ENCODE measurements at places on chromosomes 7 and 10.

DNA sequence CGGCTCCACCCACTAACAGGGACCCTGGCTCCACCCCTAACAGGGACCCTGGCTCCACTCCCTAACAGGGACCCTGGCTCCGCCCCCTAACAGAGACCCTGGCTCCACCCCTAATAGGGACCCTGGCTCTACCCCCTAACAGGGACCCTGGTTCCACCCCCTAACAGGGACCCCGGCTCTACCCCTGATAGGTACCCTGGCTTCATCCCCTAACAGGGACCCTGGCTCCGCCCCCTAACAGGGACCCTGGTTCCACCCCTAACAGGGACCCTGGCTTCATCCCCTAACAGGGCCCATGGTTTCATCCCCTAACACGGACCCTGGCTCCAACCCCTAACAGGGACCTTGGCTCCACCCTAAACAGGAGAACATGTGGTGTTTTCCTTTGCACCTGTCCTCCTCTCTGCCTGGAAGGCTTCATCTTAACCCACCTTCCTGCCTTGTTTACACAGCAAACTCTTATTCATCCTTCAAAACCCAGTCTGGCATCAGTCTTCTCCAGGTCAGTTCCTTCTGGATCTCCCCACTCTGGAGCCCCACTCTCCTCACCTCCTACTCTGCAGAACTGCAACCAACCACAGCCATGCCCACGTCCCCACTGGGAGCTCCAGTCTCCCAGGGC is 58.0 kb downstream of the CHST15 start:
- DNase-seq, result no peak

GRCh38 chr7:101435461-101436220 is 73.0 kb downstream of the COL26A1 start:
- no peak for DNase-seq

GRCh38 chr10:6406220-6407033 is 173.6 kb downstream of the PRKCQ start:
- DNase-seq, result no peak

- peak; percentile 10 for DNase-seq
These were observed 85.3 kb upstream of the CCDC6 start for GRCh38 chr10:59991661-59992060.

DNA sequence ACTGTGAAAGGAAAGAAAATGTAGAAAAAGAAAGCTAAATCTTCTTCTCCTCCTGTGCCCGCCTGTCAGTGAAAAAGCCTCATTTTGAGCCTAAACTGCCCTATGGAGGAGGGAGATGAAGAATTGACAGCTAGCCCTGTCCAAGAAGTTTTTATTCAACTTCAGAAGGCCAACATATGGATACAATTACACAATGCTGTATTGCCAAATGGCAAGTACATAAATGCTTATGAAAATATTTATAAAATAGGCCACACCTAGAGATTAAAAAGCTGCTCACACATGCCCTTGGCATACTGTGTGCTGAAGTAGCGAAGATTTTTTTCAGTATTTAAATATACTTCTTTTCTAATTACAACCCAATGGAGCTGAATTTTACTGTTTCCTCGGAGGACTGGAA is 65.1 kb upstream of the NEBL start:
- peak; percentile 63 for DNase-seq

DNA sequence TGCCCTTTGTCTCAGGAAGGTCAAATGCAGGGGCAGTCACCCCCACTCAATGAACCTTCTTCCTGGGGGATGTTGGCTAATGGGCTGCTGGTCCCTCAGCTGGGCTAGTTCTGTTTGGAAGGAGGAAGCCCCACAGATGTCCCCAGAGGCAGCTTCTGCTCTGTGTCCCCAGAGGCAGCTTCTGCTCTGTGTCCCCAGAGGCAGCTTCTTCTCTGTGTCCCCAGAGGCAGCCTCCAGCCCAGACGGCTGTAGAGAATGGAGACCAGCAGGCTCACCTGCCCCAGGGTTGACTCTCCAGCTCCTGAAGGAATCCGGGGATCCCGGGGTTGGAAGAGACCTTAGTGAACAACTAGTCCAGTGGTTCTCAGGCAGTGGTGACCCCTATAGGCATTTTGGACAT is 62.5 kb upstream of the LEP start:
- DNase-seq, result no peak

DNA sequence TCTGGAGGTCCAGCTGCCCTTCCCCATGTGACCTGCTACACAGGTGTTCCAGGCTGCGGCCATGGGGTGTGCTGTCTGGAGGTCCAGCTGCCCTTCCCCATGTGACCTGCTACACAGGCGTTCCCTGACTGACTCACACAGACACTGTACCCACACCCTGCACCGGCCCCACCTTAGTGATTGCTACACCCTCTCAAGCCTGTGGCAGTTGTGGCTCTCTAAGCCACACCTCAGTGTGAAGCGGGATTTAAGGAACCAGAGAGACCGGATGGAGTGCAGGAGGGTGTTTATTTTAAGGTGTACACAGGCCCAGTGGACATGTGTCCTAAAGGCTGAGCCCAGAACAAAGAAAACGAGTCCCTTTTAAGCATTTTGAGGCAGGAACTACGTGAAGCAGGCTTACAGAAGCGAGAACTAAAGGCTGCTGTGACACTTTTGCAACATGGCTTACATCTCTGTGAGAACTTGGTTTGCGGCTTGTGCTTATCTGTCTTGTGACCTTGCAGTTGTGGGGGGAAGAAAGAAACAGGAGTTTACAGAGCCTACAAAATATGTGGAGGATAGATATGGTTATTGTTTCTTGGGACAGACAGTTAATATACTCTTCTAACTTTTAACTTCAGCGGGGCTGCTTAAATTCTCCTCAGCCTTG is 326.4 kb downstream of the PAXIP1 start:
- no peak for DNase-seq

- no peak for DNase-seq
These were observed 144.6 kb upstream of the CSTF2T start for GRCh38 chr10:51843966-51844365.

GRCh38 chr10:67076144-67076543 is 150.3 kb downstream of the LRRTM3 start:
- DNase-seq, result no peak

DNA sequence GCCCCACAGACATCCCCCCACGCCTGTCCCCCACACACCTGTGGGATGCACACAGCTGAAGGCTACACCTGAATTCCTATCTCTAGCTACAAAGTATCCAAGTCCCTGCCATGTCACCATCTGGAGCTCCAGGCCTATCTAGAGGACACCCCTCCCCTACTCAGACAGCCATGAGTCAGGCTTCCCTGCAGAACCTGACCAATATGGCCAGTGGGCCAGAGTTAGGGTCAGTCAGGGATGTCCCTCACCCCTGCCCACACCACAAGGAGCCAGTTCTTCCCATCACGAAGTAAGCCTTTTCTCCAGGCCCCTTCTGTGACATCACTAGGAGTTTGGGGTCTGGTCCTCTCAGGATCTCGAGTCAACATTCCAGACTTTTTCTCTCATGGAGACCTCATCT is 10.6 kb upstream of the SLC18A3 start:
- no peak for DNase-seq

DNA sequence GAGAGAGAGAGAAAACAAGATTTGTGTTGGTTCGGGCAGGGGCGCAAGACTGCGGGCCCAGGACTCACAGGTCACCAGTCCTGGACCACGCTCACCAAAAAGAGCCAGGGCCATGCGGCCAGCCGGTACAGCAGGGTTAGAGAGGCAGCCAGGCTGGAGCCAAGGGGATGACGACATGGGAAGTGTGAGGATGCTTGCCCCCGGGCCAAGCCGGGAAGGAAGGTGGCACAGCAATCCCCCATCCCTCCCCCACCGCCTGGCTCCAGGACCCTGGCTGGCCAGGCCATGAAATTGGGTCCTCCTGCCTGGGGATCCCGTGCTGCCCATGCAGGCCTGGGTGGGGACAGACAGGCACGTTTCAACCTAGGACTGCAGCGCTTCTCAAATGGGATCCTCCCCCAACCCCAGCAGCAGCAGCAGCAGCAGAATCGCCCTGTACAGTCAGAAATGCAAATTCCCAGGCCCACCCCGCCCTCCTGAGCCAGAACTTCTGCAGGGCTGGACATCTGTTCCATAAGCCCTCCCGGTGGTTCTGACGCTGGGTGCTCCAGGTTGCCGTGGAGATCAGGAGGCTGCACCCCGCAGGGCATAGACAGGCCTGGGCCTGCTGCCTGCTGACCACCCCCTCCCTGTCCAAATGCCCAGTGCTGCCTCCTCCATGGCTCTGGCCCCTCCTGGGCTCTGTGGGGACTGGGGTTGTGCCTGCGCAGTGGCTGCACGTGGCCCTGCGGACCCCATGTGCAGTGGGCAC is 35.0 kb downstream of the YKT6 start:
- no peak for DNase-seq

DNA sequence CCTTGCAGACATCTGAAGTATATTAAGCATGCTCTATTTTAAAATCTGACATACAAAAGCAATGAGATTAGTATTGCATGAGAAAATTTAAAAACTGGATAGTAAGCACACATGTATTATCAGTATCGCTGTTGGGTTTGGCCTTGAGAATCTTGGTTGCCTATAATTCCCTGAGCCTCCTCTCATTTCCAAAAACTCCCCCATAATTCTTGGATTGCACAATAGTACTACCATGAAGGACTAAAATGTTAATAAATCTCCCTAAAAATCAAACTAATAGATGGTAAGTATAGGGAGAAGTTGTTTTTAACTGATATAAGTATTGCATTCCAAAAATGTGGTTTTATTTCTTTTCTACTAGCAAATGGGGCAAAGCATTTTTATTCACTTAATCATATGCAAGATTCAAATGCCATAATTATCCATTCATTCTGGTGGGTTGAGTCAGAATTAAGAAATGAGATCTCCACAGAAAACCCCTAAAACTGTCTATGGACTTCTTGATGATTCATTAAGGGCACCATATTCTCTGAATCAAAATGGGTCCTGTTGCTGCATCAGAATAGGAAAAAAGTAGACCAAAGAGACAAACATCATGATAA is 10.3 kb upstream of the VIM start:
- DNase-seq, result no peak

GRCh38 chr7:130281260-130281659 is 11.7 kb upstream of the CPA4 start:
- DNase-seq, result peak; percentile 96

GRCh38 chr10:87538092-87539015 is 33.7 kb downstream of the MINPP1 start:
- DNase-seq, result no peak

GRCh38 chr10:109939315-109939961 is 16.1 kb upstream of the XPNPEP1 start:
- DNase-seq, result no peak

DNA sequence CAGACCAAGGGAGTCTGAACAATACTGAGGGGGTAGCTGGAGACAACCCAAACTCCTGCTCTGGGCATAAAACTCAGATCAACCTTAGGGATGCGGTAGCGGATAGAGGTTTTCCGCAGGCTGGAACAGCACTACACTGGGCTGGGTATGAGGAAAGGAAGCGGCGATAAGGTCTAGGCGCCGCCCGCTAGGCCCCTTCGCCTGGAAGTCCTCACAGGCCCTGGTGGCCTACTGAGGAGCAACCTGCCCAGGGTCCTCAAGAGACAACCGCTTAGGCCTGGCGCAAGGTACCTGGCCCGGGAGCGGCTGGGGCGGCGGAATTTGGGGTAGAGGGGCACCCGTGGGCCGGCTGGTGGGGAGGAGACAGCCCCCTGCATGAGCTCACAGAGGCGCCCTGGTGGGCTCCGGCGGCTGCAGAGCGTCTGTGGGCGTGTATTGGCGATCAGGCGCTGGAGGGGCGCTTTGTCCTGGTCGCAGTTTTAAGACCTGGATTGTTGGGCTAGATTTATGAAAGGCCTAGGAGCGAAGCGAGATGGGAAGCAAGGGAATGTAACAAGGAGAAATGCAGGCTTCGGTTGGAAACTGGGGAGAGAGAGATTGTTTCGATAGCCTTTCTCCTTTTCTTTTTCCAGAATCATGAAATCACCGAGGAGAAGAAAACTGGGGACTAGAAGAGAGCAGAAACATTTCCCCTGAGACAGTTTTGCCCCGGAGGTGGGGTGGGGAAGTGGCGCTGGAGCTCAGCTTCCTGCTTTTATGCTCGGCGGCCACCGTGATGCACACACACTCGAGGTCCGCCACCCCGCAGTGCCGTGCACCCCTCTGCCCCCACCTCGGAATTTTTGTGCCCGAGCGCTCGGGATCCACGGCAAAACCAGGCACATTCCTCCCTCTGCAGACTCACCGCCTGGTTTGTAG is 2.4 kb upstream of the NKX2-3 start:
- no peak for DNase-seq

DNA sequence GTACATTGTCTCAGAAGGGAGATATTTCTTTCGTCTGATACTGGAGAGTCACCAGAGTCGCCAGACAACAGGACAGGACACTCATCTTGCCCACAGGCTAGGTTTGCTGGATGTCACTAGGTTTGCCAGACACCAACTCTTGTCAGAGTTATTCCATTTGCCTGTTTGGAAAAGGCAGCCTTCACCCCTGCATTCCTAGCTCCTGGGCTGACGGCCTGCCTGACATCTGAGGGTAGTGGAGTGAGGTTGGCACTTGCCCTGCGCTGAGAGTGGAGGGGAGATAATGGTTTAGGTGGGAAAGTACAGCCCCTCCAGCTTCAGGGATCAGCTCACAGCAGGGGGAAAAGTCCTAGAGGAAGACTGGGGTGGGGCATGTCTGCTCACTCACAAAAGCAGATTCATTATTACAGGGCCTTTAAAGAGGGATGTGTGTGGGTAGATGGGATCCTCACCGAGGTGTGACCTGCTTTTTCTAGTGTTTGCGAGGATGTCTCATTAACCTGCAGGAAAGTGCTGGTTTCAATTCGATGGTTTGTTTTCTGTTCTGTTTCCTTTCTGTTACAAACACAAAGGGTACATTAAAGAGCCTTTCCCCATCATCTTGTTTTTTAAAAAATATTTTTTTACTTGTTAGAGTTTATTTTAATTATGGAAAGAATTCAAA is 79.3 kb upstream of the TNS3 start:
- no peak for DNase-seq

DNA sequence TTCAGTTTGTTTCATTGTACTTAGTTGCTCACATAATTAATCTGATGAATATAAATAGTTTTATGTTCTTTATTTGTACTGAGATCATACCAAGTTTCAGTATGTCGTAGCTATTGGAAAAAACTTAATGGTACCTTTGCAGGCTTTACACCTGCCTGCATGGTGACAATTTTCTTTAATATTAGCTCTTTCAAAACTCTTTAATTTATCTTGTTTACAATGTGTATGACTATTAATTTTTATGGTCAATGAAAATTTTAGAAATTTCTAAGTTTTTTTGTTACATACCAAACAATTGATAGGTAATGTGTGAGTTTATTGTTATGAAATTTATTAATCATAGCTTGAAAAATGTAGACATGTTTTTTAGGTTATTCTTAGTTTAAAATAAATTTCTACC is 4.0 kb downstream of the DYNC2I1 start:
- no peak for DNase-seq

DNA sequence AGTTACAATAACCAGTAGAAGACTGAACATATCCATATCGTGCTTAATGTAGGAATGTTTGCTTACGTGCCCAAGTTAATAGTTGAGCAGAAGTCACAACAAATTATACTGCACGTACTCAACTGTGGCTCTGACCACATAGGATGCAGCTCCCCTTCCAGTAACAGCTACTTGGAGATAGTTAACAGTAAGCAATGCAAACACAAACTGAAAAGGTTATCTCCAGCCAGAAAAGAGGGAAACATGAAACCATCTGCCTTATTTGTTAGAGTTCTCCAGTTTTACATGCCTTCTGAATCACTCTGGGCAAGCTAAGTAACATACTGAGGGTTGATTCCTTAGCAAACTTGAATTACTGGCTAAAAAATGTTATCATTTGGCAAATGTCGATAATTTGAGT is 9.8 kb downstream of the DHX32 start:
- DNase-seq, result no peak

- DNase-seq, result no peak
These were observed 14.5 kb upstream of the FAM13C start for GRCh38 chr10:59376846-59377245.

GRCh38 chr10:117398029-117398428 is 22.8 kb upstream of the PDZD8 start:
- no peak for DNase-seq

All from fibroblast of the conjunctiva (primary cell).